T-helper 22 cell (primary cell): ENCODE measurements at places on chromosomes 4 and X.

- DNase-seq = no peak
Measured at GRCh38 chr4:104719539-104720230, 225.0 kb upstream of the CXXC4 start.

DNA sequence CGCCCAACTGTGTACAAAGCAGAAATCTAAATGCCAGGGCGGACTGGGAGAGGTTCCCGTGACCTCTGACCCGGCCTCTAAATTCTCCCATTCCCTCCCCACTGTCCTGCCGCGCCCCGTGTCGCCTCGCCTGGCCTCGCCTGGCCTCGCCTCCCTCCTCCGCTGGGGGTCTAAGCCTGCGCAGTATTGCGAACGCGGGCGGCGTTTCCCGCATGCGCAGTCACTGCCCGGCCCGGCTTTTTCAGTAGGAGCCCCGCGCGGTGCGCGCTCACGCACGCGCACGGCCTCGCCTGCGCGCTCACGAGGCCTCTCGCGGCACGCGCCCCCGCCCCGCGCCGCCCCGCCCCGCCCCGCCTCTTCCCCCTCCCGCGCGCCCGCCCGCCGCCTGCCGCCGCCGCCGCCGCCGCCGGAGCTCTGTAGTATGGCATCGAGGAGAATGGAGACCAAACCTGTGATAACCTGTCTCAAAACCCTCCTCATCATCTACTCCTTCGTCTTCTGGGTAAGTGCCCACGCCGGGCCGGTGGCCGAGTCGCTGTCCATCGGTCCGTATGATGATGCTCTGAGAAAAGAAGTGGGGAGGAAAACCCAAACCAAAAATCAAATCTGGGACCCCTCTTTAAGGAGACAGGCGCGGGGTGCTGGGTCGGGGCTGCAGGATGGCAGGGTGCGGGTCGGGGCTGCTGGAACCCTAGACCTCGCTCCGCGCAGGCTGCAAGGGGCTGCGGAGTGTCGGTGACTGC, at the start of gene TSPAN7:
Gene TSPAN7 (plus strand): TSS at position 417 of the 743 bp plus-strand sequence. CDS start 5 bp downstream, at position 422.
- peak; percentile 52 for DNase-seq

DNA sequence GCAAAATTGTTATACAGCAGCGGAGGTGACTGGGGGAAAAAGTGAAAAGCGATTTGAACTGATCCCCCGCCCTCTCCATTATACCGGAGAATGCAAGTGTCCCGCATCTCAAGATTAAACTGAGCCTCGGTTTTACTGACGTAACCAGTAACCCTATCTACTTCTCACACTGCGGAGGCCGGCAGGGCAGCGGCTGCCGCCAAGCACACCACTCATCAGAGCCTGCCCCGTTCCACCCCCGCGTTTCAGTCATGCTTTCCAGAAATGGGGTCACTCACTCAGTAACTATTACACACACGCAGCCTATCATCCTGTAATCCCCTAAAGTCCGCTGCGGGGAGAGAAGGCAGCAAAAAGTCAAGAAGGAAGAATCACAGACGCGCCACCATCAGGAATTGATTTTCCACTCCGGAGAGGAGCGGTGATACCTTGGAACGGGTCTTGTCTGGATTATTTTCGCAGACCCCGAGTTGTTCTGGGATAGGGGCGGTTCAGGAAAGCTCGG, 1.4 kb downstream of the RPS6KA3 start:
- peak; percentile 46 for DNase-seq

- DNase-seq = peak; percentile 52
Measured at GRCh38 chrX:107718156-107718621, 57.4 kb downstream of the TSC22D3 start.

DNA sequence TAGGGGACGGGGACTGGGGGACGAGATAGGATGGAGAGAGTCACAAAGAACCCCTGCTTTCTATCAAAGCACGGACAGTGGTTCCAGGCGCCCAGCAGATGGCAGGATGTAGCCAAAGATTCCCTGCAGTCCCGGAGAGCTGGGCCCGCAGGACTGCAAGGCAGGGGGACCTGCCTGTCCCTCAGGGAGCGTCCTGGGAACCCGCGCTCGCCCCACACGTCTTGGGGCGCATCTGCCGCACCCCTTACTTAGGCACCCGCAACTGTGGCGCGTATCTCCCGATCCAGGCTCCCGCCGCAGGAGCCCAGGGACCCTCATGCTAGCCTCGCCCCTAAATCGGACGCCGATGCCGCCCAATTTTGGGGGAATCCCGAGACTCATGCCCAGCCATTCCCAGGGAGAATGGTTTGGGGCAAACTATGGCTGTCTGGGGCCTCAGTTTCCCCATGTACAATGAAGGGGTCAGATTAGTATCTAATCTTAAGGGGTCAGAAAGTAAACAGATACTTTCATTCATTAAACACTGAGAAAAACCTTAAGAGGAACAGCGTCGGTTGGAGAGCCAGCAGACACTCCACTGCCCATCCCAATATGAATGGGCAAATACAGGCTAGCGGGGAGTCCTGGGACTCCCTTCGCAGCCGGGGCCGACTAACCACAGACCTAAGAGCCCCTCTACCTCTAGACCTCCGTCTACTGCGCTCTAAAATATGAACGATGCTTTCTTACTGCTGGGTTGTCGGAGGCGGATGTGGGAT, 581 bp upstream of the STK32B start:
- no peak for DNase-seq

DNA sequence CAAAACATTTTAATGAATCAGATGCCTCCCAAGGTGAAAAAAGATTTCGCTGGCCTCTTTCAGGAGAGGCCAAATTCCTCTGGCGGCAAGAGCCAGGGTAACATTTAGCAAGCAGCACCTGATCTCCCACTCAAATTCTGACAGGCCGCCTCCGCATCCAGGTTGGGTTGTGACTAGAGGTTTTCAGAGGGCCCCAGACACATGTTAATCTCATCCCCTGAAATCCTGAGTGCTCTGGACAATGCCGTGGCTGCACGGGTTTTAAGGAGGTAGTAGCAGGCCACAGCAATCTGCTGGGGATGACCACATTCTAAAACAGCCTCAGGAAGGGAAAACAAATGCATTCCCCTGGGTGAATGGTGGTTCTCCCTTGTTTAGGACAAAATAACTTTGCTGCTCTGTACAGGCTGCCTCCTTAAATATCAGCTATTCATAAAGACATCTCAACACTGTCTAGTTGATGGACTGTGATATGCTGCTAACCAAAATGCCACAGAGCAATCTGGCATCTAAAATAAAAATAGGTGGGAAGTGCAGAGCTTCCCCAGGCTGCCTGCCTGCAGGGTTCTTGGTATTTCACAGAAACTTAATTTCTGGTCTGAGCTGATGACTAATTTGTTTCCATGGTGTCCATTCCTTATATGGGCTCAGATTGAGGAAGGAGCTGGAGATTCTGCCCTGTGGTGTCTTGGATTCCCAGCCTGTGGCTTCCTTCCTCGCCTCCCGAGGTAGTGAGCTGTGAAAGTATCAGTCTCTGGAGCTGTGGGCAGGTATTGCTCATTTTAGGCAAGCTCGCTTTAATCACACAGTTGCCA, 202.0 kb downstream of the DCLK2 start:
- DNase-seq = no peak

GRCh38 chr4:88567591-88567990, 24.7 kb upstream of the HERC3 start:
- DNase-seq = no peak

DNA sequence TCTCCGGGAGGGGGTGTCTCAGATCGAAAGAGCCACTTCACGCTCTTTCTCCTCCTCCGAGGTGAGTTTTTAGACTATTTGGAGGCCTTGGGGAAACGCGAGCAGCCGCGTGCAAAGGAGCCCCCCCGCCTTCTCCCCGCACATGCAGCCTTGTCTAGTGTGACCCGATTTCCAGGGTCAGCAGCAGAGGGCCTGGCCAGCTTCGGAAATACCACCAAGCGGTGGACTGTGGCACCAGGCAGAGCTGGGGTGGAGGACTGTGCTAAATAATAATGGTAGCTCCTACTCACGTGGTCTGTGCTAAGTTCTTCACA, 79.3 kb upstream of the BCOR start:
- peak; percentile 32 for DNase-seq

DNA sequence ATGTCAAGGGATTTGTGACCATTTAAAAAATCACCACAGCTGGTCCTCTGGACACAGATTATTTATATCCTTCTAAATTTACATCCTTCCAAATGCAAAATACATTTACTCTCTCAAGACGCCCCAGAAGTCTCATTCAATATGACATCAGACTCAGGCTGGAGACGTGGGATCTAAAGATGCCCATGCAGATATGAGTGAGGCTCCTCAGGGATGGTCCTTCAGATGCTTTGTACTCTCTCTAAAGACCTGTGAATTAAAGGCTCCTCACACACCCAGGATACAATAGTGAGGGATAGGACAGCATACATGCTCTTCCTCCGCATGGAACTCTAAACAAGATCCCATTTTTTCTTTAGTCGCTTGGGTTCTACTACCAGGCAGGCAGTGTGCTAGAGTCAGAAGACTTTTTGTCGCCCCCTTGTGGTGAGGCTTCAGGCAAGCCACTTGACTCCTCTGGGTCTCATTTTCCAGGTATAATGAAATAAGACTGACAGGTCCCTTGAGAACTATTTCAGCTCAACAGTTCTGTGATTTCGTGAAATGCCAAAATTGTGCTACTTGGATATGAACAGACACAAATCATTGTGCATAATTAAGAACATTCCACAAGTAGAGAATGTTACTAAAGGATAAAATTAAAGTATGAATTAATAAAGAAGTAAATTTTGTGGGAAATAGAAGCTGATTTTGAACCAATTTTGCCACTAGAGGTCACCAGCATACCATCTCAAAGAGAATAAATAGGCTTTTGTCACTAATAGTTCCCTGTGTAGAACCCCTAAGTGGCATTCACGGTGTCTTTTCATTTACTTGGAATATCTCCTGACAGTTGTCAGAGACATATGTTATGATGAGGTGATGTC, 13.7 kb upstream of the SCOC start:
- DNase-seq = peak; percentile 26

- no peak for DNase-seq
Measured at GRCh38 chr4:159279084-159279483, 176.2 kb downstream of the RAPGEF2 start.

- no peak for DNase-seq
Measured at GRCh38 chrX:13369256-13370030, 49.6 kb upstream of the ATXN3L start.

GRCh38 chr4:3405176-3405575, 36.6 kb upstream of the HGFAC start:
- DNase-seq = no peak

- DNase-seq = peak; percentile 48
Measured at GRCh38 chr4:1748465-1748995, 27.2 kb downstream of the TACC3 start.

GRCh38 chr4:40514497-40514951, 115.1 kb downstream of the RBM47 start:
- DNase-seq = no peak

GRCh38 chr4:128917781-128918180, 108.3 kb downstream of the JADE1 start:
- no peak for DNase-seq

GRCh38 chr4:34516524-34516923, 1727.8 kb downstream of the ARAP2 start:
- DNase-seq = no peak

GRCh38 chrX:70592091-70592490, 147.5 kb downstream of the DLG3 start:
- DNase-seq = no peak

DNA sequence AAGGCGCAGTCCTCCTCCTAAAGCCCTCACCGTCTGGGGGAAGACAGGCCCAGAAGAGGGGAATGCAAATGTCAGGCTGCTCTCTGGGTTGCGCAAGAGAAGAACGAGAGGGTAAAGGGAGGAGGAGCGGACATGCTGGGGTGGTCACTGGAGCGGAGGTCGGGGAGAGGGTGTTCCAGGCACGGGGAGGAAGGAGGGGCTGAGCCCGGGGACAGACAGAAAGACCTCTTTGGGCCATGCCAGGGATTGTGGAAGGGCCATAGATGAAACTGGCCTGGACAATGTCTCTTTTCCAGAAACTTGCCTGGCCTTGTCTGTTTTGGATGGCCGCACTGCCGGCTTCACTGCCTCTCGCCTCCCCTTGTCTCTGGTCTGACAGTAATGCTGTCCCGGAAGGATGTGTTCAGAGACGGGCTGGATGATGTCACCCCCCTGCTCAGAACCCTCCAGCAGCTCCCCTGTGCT, 121.0 kb downstream of the SORCS2 start:
- no peak for DNase-seq

GRCh38 chrX:14676431-14676830, 147.1 kb downstream of the GLRA2 start:
- DNase-seq = no peak

- DNase-seq = no peak
Measured at GRCh38 chr4:100289946-100290345, 99.7 kb upstream of the DDIT4L start.

DNA sequence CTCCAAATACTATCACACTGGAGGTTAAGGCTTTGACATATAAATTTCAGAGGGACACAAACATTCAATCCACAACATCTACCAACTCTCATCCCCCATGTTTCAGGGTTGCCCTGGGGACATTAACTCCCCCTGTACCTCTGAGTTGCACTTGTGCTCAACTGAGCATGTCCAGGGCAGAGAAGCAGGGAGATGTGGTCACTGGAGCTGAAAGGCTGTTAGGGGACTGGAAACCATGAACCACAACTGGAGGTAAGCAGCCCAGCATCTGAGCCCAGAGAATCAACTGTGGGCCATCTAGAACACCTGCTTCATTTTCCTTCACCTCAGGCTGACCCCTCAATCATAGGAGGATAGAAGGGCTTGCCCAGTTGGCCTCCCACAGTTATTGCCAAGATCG, 641.1 kb downstream of the MID1IP1 start:
- DNase-seq = no peak
